A549 treated with CORT108297 at 1 μM for 4 hours (cell line): ENCODE measurements at places on chromosomes 5 and 9. TPM values are rescaled to one million over a fixed set of nuclear protein-coding genes. Genes with fewer than 3 reads are reported as not detected.

Gene PCSK5
- 0.71 to 1.1 TPM (median 0.96 TPM) in 5 replicates for total RNA-seq

Gene SMIM33
- not detected in 5 replicates for total RNA-seq

Gene CDKN2A
- not detected in 5 replicates for total RNA-seq

Gene ZNF883
- total RNA-seq = 0.70 to 0.91 TPM (median 0.75 TPM) in 5 replicates

Gene CPLANE1
- 3.3 to 5.9 TPM (median 4.0 TPM) in 5 replicates for total RNA-seq

Gene HSD17B3
- 0.13 to 0.18 TPM (median 0.15 TPM) in 3 of 5 replicates, not detected in the others for total RNA-seq

Gene SLC45A2
- 0.05 TPM in 1 of 5 replicates, not detected in the others for total RNA-seq

Gene CYLC2
- total RNA-seq = not detected in 5 replicates

Gene UBAC1
- 28.0 to 37.2 TPM (median 34.0 TPM) in 5 replicates for total RNA-seq

Gene IER5L
- total RNA-seq = 33.2 to 68.8 TPM (median 66.8 TPM) in 5 replicates

Gene ARID3C
- total RNA-seq = 0.15 to 0.25 TPM (median 0.24 TPM) in 4 of 5 replicates, not detected in the other

Gene MED22
- 20.9 to 35.2 TPM (median 33.6 TPM) in 5 replicates for total RNA-seq

Gene F12
- total RNA-seq = 14.7 to 28.1 TPM (median 25.9 TPM) in 5 replicates

Gene SLC36A3
- total RNA-seq = not detected in 5 replicates

Gene TMEFF1
- total RNA-seq = 0.68 to 1.8 TPM (median 1.2 TPM) in 5 replicates

Gene PIP5KL1
- total RNA-seq = 1.4 to 2.4 TPM (median 2.3 TPM) in 5 replicates

Gene TRIM7
- total RNA-seq = 30.9 to 45.8 TPM (median 43.5 TPM) in 5 replicates

Gene KCNV2
- not detected in 5 replicates for total RNA-seq
